Mammary epithelial cell (primary cell): ENCODE measurements at places on chromosomes 5 and 9. TPM values are rescaled to one million over a fixed set of nuclear protein-coding genes. Genes with fewer than 3 reads are reported as not detected.

The TRIM52 gene
- total RNA-seq = 5.7 TPM

The PAM gene
- total RNA-seq = 391 TPM

The FYB1 gene
- 3.4 and 6.6 TPM in 2 replicates for total RNA-seq

The CNTNAP3B gene
- 38.0 TPM for total RNA-seq

DNA sequence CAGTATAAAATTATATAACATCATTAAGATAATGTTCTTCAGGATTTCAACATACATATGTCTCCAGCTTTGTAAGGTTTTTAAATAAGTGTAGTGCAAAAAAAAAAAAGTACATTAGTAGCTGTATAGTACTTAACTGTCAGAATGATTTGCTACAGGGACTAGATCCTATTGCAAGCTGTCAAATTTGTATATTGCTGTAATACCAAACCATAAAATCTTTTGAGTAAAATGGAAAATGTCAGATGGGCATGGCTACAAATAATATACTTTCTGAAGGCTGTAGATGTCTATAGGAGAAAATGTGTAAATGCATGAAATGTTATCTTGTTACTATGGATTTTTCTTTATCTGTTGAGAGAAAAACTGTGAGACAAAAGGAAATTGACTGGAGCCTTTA, 298.5 kb downstream of the KDM4C start:
- no peak for DNase-seq

- no peak for DNase-seq
These were observed 26.6 kb upstream of the POMT1 start for GRCh38 chr9:131475956-131476776.

DNA sequence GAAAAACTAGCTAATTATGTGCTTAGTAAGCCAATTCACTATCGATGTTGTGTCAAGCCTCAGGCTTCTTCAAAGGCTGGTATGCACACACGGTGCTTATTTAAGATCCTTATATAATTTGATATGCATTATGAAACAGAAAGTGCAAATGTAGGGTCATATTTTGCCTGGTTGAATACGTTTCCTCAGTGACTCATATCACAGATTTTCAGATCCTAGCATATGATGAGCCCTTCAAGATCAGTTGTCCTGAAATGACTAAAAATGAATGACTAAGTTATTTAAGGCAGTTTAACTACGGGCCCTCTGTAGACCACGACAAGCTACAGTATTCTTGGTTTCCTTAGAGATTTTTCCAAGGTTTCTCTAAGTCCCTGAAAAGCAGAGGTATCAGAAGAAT, 778.3 kb downstream of the PRELID2 start:
- DNase-seq = peak; percentile 3

- peak; percentile 31 for DNase-seq
These were observed 657 bp downstream of the MTRR start for GRCh38 chr5:7869474-7870136.

GRCh38 chr9:20997503-20998076, 33.9 kb downstream of the HACD4 start:
- no peak for DNase-seq

DNA sequence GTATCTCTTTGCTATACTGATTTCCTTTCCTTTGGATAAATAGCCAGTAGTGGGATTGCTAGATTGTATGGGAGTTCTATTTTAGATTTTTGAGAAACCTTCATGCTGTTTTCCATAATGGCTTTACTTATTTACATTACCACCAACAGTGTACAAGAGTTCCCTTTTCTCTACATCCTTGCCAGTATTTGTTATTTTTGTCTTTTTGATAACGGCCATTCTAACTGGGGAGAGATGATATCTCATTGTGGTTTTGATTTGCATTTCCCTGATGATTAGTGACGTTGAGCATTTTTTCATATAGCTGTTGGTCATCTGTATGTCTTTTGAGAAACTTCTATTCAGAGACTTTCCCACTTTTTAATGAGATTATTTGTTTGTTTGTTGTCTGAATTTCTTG, 25.8 kb downstream of the NADK2 start:
- DNase-seq = no peak

- no peak for DNase-seq
These were observed 153.8 kb downstream of the GOLPH3 start for GRCh38 chr5:32020271-32020670.

DNA sequence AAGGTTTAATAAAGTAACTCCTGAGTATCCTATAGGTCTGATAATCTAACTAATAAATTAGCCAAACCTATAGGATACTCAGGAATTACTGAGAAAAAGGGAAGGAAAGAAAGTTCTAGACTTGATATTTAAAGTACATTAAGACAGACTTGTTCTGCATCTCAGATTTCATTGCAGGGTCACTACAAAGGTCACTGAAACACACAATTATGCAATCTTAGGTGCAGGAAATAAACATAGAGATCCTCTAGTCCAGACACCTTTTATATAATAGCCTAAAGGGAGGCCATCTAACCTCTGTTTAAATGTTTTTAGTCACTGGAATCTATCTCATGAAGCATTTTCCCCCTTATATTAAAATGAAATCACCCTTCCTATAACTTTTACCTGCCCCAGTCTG, 1215.7 kb downstream of the MAT2B start:
- no peak for DNase-seq

DNA sequence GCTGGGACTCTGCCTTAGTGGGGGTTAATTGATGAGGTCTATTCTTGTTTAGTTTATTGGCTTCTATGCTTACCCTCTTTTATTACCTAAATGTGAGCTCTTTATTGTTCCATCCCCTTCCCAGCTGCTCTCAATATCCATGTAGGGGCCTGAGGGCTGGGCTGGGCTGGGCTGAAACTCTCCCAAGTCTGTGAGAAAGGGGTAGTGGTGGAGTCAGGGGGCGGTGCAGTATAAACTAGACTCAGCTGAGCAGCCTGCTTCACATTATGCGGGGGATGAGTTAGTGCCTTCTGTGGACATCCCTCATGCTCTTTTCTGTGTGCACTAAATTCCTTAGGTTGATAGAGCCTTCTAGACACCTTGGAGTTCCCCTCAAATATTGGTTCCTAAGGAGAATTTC, 451.8 kb upstream of the PTGER4 start:
- DNase-seq = no peak

GRCh38 chr9:128713941-128714573, 9.9 kb downstream of the ZDHHC12 start:
- DNase-seq = no peak

DNA sequence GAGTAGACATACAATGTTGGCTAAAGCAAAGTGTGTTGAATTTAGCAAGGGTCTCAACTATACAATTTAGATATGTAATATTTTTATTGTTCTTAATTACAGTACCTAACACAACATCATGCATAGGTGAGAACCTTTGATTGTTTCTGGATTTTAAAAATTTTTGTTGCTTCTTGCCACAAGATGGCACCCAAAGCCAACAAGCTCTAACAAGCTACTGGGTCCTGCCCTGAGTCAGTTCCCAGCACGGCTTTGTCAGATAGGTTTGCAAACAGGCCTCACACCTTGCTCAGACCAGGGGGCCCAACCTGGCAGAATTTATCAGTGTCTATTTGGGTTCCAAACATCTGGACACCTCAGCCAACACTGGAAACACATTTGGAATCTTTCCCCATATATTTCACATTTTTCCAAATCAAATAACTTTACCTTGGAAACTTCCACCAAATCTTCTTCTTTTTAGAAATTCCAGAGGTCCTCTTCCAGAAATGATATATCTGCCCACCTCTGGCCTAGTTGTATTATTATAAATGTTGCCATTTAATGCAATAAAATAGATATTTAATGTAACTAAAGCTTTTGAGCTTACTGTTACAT, 49.5 kb upstream of the EGFLAM start:
- DNase-seq = peak; percentile 37

DNA sequence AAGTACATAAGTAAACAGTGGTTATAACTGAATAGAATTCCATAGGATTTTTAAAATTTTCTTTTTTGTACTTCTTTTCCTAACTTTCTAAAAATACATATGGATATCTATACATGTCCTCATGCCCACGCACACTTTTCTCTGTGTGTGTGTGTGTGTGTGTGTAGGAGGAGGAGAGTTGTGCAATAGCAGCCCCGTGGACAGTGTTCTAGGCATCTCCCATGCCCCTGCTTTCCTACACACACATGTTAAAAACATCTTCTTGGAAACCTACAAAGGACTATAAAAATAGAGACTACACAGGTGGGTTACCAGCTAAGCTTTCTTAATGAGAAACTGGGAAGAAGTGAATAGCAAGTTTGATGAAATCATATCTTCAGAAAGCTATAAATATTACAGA, 19.8 kb upstream of the HEXB start:
- DNase-seq = no peak

GRCh38 chr9:6802926-6803325, 45.2 kb downstream of the KDM4C start:
- no peak for DNase-seq

- peak; percentile 67 for DNase-seq
These were observed 68.5 kb downstream of the TENT4A start for GRCh38 chr5:6781716-6782115.

DNA sequence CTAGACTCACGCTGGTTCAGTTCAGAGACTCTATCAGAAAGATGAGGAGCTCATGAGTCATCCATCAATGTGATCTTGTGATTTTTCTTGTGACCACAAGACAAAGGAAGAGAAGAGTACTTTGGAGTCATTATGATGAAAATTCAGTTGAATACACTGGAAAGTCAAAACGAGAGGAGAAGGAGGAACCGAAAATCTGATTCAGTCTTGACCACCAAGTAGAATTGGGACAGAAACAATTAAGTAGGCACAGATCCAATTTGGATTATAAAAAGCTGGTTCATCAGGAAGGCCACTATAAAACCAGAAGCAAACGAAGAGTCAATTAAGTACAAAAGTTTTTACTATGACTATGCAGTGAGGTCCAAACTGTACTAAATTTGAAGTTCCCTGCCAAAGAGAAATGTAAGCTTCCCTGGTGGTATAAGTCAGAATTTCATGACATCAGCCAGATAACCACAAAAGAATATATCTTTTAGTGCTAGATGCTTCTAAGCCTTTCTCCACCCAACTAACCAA, 90.9 kb downstream of the THBS4 start:
- DNase-seq = peak; percentile 75
